ENCODE measurements at places on chromosomes 3 and 15.

DNA sequence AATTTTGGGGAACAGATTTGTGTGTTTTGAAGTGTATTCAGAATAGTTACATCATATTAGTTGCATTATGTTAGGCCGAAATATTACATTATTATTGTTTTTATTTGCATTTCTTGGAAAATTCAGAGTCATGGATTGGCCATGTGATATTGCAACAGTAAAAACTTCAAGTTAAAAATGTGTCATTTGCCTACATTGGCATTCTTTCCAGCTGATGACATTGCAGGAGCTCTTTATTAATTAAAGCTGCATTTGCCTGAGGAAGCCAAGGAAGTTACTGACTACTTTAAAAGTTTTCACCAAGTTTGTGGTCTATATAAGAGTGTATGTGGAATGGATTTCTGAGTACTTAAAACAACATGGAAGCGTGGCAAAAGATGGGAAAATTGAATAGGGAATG lies 726.4 kb upstream of the SGO1 start:
- no peak for DNase-seq

GRCh38 chr3:37701734-37702433 lies 159.8 kb upstream of the CTDSPL start:
- no peak for DNase-seq

DNA sequence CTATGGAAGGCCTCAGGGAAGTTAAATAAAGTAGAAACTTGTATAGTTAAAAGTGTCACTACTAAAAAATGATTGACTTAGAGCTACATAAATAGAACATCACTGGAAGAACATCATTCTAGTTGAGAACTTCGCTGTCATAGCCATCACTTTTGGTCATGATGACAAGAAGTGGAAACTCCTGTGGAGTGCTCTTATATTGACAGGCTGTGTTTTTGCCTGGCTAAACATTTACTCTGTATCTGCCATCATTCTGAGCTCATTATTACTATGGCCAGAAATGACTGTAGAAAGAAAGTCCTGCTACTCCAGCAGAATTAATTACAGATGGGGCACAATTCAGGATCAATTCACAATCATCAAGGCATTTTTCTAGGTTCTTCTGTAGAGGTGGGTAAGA lies 165.1 kb upstream of the GOLIM4 start:
- no peak for DNase-seq

DNA sequence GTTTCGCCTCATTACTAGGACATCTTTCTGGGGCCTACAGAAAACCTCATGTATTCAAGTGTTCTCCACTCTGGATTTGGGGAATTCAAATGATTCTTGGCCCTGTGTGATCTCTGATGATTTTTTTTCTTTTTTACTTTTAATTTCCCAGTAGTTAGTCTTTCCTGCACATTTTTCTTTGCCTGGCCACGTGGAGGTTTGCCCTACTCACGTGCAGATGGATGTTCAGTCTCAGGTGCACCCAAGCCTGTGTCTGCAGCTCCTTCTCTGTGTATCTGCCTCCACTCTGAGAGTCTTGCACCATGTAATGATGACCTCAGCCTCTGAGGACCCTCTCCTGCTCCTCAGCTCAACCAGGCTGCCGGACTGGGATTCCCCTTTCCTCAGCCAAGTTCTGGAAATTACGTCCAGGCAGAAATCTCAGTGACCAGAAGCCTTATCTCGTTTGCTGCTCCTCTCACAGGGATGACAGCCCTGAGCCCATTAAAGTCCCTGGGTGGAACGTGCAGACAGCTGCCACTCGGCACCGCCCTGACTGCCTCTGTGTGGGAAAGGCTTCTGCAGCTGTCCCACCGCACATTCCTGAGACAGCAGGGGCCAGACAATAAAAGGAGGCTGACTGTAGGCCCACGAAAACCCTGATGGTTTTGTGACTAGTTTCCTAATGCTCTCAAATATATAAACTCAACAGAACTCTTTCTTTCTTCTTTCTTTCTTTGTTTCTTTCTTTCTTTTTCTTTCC lies 31.4 kb upstream of the GABRB3 start:
- no peak for DNase-seq

- DNase-seq, result no peak
These were observed 29.6 kb downstream of the FSIP1 start for GRCh38 chr15:39752991-39753390.

- no peak for DNase-seq
These were observed 365.0 kb downstream of the FOXP1 start for GRCh38 chr3:71218508-71218907.

DNA sequence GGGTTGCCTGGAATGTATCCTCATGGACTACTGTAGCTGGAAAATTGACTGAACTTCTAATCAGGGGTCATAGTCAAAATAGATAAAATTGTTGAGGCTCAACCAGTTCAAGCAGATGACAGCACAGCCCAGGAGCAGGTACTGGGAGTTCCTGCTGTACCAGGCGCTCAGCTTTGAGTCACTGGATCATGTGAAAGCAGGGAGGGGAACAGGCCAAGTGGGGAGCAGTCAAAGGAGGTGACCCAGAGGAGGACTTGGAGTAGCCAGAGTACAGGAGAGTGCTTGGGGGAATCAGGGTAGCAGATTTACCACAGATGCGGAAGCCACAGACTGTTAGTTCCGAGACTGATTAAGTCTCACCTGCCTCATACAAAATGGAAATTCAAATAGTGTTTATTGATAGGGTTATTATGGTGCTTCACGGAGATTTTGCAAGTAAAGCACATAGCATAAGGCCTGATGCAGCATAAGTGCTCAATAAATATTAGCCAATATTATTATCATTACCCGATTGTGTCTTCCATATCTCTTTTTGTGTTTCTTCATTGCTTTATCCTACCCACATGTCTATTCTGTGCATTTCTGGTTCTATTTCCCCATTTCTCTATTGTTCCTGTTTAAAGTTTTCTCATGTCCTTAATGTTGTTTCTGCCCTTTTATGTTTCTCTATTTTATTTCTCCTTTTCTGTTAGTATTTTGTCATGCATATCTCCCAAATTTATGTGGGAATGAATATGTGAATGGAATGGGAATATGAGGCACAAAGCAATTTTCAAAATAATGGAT lies 369.2 kb upstream of the MCTP2 start:
- no peak for DNase-seq

- DNase-seq, result no peak
These were observed 18.4 kb upstream of the TIPARP start for GRCh38 chr3:156655819-156656550.

GRCh38 chr3:38115645-38116427 lies 21.1 kb downstream of the ACAA1 start:
- no peak for DNase-seq

DNA sequence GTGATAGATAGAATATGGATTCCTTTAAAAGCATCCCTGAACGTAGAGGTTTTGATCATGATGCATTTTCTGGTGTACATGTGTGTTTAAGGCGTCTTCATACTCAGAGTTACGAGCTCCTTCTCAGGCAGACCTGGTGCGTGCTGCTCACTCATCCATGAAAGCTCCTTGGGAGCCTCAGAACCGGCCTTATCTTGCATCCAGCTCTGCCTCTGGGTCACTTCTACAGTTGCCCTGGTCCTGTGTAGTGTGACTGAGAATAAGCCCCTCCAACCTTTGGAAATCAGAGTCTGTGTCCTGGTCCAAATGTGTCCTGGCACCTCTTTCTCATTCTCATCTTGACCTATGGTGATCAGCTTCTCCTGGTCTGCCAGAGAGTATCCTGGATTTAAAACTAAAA lies 17.3 kb upstream of the RARRES1 start:
- DNase-seq, result no peak

DNA sequence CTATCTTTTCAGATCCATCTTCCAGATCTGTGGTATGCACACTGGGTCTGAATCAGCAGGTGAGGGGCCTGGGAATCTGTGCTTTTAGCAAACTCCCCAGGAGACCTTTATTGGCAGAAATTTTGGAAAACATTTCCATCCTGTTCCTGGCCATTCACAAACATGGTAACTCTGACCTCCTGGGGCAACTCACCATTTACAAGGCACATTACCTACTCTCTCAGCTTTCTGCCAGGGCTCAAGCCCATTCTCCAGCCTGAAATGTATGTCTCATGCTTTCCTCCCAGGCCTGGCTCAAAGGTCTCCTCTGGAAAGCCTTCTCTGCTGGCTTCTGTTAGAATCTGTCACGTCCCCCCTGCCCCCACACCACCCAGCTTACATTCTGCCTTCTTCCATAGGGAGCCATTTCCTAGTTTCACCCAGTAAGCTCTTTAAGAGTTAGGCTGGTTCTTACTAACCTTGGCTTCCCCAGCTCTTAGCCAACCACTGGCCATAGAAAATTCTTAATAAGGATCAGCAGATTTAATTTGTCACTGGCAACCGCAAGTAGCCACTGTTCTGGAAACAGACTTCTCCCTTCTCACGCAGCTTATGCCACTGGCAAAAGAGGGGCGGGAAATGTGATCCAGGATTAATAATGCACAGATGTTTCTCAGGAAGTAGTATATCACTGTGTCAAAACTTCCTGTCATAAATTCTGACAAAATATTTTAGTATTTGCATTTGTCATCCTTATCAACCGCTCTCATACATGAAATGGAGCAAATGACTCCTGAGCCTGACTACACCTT lies 55.0 kb downstream of the RORA start:
- no peak for DNase-seq

DNA sequence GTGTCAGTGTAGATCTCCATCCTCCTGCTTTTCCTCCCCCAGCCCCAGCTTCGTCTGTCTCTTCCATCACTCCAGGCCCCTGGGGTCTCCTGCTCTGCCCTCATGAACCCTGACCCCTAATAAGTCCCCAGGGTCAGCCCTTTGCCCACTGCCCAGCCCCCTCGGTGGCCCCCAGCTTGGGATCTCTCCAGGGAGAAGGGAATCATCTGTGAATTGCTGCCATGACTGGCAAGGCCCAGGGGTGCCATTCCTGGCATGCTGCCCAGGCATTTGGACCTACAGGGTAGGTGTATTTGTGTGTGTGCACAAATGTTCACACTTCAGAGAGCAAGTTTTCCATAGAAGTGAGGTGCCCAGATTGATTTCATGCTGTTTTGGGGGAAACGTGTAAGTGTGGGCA lies 5.9 kb upstream of the TBC1D21 start:
- no peak for DNase-seq

- DNase-seq, result no peak
These were observed 956.7 kb downstream of the TUSC7 start for GRCh38 chr3:117666325-117666724.

DNA sequence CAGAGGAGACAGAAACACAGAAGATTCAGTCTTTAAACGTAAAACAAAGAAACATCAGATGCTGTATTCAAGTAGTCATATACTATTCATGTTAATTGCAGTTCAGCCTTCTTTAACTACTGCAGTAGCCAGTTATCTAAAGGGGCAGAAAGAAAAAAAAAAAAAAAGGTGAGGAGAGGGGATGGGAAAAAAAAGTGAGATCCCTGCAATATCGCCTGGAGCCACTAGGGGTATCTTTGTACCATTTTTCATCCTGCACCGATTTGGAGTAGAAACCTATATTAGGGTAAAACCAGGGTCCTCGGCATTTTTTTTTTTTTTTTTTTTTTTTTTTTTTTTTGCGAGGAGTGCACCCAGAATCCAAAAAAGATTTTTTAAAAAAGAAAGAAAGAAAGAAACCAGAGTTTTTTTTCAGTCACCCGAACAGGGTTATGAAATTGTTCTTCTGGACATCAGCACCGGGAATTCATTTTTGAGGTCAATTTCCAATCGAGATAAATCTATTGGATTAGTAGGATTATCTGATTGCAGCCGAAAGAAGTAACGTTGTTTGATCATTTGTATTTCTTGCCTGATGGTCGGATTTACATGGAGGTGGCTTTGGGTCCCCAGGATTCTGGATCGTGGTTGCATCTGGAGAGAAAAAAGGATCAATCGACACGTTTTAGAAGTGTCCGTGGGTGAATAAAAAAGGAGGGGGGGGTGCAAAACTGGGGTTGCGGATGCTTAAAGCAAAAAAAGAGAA lies 186.7 kb downstream of the NLGN1 start:
- DNase-seq, result no peak

GRCh38 chr3:42443819-42444436 lies 33.5 kb upstream of the LYZL4 start:
- peak; percentile 84 for DNase-seq

GRCh38 chr3:164612751-164613150 lies 465.5 kb downstream of the SI start:
- no peak for DNase-seq

GRCh38 chr3:32937331-32937730 lies 14.1 kb upstream of the CCR4 start:
- DNase-seq, result no peak

GRCh38 chr3:33132019-33132360 lies 18.2 kb downstream of the CRTAP start:
- no peak for DNase-seq

DNA sequence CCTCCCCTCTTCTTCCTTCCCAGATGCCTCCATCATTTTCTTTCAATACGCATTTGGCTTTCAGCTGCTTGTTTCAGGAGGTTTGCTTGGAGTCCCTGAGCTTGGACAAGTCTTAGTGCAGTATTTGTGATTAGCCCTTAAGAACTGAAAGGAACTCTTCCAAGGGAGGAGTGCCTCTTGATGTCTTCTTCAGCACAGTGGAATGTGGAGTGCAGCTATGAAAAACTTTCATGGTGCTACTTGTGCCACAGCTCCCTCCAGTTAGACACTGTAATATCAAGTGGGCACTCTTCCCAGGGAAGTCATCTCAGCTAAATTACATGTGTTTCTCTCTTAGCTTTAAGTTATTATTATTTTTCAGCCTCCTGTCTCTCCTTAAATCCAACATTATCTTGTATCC lies 173.1 kb downstream of the NECTIN3 start:
- DNase-seq, result no peak

DNA sequence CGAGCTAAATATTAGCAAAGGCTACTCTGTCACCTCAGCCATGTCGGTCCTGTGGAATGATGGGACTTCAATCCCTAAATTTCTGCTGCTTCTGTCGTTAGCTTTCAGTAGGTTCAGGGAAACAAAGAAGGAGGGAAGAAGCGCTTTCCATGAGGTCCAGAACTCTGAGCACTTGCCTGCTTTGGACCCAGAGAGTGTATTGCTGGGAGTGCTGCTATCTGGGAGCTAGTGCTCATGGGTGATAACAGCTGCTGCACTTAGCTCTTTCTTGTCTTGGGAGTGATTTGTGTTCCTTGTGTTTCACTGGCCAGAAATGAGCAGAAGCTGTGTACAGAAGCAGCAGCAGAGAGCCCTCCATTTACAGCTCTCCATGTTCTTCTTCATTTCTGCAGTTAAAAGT lies 369.8 kb downstream of the DIPK2A start:
- DNase-seq, result no peak

DNA sequence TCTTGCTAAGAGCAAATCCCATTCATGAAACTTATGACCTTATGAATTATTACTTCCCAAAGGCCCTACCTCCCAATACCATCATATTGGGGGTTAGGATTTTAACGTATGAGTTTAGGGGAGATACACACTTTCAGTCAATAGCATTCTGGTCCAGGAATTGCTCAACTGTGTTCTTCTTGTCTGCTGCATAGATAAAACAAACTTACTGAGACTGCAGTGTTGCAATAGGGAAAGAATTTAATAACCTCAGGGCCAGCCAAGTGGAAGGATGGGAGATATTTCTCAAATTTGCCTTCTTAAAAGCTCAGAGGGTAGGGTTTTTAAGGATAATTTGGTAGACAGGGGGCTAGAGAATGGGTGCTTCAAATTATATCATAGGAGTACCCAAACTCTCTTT lies 625.8 kb downstream of the OTOL1 start:
- DNase-seq, result no peak

GRCh38 chr15:81023483-81024264 lies 23.0 kb downstream of the TLNRD1 start:
- DNase-seq, result peak; percentile 46
